ENCODE measurements at places on chromosomes 5 and 9.
A peak's percentile ranks its signal among the peaks of the same experiment; 100 is the strongest.

- DNase-seq = no peak
These were observed 2036.0 kb upstream of the C9orf72 start for GRCh38 chr9:29609282-29609681.

- DNase-seq = no peak
These were observed 624.1 kb downstream of the ANXA1 start for GRCh38 chr9:73775757-73776156.

- DNase-seq = no peak
These were observed 29.7 kb downstream of the SLC28A3 start for GRCh38 chr9:84310883-84311282.

DNA sequence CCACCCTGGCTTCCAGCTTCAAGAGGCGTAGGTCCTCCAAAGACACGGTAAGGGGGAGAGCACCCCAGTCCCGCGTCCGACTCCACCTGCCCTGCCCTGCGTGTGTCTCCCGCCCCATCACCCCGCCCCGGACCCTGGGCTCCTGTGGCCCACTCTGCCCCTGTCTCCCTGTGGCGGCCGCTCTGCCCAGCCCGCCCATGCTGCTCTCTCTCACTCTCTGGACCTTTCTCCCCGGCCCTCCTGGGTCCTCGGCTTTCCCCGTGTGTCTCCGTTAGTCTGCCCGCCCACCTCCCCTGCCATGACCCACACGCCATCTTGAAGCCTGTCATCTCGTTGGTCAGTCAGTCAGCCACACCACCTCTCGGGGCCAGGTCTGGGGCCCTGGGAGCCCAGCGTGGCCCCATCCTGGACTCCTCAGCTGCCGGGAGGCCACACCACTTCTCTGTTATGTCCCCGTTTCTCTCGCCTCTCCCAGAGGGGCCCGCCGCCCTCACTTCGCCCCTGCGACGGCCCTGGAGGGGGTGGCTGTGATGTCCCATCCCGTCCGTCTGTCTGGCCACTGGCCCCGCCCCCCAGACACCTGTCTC, 4.5 kb downstream of the LRRC26 start:
- no peak for DNase-seq

GRCh38 chr9:36470643-36471290, 70.7 kb upstream of the RNF38 start:
- DNase-seq = peak; percentile 42

- no peak for DNase-seq
These were observed 18.0 kb downstream of the NCBP1 start for GRCh38 chr9:97651646-97652045.

DNA sequence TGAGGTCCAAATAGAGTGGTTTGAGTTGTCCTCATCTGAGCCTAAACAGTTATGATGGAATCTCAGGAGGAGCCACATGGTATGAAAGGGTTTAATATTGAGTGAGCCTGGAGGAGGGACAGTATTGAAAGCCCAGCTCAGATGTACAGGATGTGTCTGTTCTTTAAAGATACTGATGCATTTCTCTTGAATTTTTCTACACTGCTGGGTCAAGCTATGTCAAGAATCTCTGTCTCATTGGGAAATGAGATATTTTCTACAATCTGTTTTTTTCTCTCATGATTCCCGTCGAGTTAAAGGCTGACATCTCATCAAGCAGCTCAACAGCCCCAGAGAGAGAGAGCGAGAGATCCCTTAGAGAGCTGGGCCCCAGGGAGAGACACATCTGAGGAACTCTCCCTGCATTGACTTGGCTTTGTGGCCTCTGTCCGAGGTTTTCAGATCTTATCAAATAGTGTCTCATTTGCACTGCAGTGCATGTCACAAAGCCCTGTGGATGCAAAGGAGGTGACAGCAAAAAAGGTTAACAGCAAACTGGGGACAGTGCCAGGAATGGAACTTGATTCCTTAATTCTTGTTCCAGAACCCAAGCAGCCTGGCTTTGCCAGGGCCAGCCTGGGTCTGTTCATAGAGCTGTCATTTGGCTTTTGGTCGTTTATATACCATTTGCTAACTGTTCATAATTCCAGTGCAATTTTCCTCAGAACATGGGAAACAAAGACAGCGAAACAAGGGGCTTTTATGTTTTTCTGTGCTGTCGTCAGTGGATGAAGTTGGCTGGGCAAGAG, 19.0 kb upstream of the ACTBL2 start:
- no peak for DNase-seq

DNA sequence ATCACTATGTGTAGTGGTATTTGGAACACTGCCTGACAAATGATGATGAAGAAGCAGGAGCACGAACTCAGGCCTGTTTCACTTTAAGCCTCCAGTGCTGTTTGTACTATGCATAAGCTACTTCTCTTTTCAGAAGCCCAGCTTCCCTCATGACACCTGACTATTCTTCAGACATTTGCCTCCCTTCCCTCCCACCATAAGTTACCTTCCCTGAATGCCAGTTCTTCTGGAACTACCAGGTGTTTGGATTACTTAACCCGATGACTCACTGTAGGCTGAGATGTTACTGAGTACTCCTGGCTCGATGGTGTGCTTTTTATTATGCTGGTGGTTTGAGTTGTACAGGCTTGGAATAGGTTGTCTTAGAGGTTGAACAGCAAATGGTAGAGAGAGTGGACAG, 180.0 kb downstream of the SPATA31D1 start:
- no peak for DNase-seq

DNA sequence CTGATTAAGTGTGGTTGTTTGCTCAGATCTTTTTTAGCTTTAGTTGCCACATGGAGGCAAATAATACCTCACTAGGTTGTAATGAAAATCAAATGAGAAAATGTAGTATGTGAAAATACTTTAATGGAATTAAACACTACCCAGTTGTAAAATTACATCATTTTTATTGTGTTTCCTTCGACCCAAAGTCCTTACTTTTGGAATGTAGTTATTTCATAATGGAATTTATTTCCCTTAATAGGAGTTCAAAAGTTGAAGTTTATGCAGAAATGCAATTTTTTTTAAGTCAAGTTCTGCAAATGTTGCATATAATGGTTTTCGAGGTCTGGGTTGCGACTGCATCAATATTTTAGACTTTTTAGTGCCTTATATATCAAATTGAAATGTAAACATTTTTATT, 31.0 kb downstream of the TNPO1 start:
- DNase-seq = no peak

- no peak for DNase-seq
These were observed 268.0 kb downstream of the ADAMTSL1 start for GRCh38 chr9:18741945-18742344.

DNA sequence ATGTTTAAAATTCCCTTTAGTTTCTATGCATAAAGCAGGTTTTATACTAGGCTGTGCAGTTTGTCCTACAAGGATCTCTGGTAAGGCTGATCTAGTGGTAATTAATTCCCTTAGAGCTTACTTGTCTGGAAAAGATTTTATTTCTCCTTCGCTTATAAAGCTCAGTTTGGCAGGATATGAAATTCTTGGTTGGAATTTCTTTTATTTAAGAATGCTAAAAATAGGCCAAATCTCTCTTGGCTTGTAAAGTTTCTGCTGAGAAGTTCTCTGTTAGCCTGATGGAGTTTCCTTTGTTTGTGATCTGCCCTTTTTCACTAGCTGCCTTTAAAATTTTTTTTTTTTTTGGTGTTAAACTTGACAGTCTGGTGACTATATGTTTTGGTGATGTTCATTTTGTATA, 237.1 kb upstream of the TLE4 start:
- DNase-seq = no peak

GRCh38 chr9:2597483-2597882, 24.1 kb upstream of the VLDLR start:
- no peak for DNase-seq

GRCh38 chr5:74192606-74193299, 447.8 kb downstream of the ENC1 start:
- DNase-seq = no peak

DNA sequence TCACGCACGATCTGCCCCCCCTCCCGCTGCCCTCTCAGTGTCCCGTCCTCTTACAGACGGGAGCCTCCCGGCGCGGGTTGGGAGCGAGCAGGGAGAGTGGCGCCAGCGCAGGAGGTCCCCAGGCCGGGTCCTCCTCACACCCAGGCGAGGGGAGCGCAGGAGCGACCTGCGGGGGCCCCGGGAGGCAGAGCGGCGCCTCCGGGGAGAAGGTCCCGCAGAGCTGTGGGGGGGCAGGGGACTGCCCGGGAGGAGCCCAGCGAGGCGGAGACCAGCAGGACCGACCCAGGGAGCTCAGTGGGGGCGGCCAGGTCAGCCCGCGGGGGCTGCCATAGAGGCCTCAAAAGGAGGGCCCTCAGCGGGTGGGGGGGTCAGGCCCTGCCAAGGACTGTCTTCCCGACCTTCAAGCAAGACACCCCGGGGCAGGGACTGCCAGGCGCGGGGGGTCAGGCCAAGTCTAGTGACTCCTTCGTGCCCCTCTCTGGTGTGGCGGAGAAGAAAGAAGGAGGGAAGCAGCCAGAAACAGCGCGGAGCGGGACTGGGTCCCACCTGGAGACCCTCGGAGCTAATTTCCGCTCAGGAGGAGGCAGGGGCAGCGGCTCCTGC, 123.3 kb upstream of the ERCC6L2 start:
- no peak for DNase-seq

- DNase-seq = no peak
These were observed 43.4 kb upstream of the SLC9A3 start for GRCh38 chr5:567664-568060.

GRCh38 chr9:127931092-127931881, 710 bp upstream of the PIP5KL1 start:
- DNase-seq = no peak

GRCh38 chr9:134040176-134040565, 14.9 kb downstream of the BRD3OS start:
- DNase-seq = no peak

DNA sequence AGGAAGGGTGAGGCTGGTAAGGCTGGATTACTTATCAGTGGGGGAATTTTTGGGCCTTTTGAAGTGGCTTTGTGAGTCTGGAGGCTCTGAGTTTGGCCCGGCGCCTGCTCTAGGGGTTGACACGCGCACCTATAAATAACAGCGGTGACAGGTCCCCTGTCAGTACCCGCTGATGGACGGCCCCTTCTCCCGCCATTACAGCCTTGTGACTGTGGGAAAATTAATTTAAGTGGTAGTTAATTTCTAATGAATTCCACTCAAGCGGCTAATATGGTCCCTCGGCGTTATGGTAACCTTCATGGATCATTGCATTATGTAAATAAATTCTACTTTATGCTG, 16.5 kb downstream of the MRPL36 start:
- no peak for DNase-seq

DNA sequence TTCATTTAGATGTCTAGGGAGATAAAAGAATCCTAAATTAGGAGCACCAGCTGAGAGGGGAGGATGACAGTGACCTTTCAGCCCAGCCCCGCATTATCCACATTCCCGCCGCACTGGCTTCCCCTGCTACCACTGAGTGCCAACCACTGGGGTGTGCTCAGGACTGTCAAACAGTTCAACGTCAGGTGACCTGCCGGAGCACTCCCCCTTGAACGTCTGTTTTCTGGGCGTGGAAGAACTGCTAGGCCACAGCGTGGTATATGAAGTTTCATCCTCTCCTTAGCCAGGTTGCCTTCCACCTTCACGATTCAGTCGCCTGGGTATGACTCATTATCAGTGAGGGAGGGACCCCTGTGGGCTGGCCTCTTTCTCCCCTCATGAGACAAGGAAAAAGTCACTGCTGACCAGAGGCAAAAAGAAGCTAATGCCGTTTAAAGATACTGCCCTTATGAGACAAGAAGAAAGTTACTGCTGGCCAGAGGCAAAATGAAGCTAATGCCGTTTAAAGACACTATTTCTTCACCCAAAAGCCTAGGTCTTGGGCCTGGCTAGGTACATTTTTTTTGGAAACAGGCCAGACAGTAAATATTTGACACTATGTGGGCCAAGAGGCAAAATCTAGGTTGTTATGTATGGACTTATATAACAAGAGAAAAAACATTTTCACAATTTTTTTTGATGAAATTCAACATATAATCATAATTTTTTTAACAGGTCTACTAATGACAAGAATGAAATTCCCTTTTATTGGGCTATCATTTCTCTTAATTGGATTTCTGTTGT, 4.6 kb downstream of the NMRK1 start:
- DNase-seq = no peak

DNA sequence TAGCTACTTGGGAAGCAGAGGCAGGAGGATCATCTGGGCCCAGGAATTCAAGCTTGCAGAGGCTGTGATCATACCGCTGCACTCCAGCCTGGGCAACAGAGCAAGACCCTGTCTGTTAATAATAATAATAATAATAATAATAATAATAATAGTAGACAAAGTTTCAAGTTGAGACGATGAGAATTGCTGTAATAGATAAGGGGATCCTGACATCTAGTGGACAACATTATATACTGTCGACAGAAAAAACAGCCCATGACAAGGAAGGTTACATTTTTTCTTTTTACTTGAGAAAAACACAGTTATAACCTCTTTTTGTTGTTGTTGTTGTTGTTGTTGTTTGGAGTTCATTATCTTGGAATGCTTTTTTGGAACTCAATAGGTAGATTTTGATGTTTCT, 35.3 kb downstream of the NDFIP1 start:
- no peak for DNase-seq

DNA sequence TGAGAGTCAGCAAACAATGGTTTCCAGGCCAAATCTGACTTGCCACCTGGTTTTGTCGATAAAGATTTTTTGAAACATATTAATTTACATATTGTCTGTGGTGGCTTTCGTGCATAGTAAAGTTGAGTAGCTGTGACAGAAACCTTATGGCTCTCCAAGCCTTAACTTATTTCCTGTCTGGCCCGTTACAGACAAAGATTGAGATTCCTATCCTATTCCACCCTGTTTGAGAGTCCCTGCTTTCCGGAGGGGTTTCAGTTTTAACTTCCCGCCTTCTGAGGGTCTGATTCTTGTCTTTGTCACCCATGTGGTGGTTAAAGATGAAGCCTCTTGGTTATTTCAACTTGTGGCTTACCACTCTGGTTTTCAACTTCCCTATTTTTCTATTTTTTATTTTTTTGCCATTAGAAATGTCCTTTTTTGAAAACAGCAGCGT, 11.4 kb downstream of the OTULIN start:
- DNase-seq = no peak

DNA sequence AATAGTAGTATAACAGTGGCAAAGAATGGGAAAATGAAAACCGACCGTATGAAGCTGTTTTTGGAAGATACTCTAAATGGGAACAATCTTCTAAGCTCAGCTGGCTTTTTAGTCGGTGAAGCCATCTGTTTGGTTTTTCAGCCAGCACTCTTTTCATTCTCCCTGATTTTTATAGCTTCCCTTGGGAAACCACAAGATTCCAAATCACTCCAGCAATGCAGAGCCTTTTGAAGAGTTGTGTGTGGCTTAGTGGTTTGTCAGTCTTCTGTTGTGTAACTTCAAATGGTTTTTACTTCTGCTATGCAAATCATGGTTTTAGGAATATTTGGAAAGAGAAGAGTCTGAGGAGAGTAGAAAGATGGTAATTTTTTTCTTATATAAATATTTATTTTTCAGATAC, 180.7 kb downstream of the KDM4C start:
- DNase-seq = no peak

DNA sequence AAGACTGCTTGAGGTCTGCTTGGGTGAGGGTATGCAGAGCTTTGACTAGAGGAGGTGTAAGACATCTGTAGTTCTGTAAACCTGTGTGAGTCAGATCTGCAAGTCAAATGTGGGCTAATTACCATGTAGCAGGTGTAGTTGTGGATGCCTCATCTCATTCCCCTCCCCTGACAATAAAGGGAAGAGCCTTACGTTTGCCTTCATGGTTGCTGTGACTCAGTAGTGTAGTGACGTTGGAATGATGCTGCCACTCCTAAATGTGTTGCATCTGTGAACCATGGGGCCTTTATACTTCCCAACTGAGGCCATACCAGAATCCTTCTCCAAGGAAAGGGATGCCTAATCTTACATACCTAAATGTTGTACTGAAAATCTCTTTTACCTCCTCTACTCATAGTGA, 26.0 kb downstream of the PRDM6 start:
- DNase-seq = no peak

- DNase-seq = peak; percentile 96
These were observed 6.1 kb downstream of the NOTCH1 start for GRCh38 chr9:136539427-136540421.

GRCh38 chr5:14726066-14726838, 61.7 kb downstream of the OTULIN start:
- no peak for DNase-seq
